ENCODE measurements at places on chromosomes 2 and 18. TPM values are rescaled to one million over a fixed set of nuclear protein-coding genes. Genes with fewer than 3 reads are reported as not detected.
A peak's percentile ranks its signal among the peaks of the same experiment; 100 is the strongest.

Gene MAPK4
- under 0.01 TPM for total RNA-seq

Gene EDAR
- total RNA-seq, result not detected

Gene TNS1
- 44.4 TPM for total RNA-seq

Gene CNDP1
- total RNA-seq, result not detected

Gene GCG
- not detected for total RNA-seq

DNA sequence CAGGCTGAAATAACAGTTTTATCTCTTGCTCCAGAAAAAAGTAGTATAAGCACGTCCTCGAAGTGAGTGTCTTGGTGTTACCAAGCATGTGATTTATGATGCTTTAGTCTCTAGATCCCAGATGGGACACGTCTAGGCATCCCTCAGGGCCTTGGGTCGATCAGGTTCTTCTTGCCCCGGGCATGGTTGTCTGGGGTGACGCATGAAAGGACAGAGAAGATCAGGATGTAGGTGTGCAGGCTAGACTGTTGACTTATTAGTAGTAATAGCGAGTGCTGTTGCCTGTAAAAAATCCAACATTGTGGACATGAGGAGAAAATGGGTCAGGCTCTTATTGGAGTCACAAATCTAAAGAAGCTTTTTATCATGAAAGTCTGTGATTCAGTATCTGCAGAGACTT, 94.0 kb upstream of the NFU1 start:
- no peak overlapping the region for H3K27ac ChIP-seq
- peaks cover 10% of the 10 kb centered on the region for H3K36me3 ChIP-seq
- no peaks in the 10 kb centered on the region for H3K27me3 ChIP-seq
- no peaks in the 10 kb centered on the region for H3K4me1 ChIP-seq
- no peak for DNase-seq

DNA sequence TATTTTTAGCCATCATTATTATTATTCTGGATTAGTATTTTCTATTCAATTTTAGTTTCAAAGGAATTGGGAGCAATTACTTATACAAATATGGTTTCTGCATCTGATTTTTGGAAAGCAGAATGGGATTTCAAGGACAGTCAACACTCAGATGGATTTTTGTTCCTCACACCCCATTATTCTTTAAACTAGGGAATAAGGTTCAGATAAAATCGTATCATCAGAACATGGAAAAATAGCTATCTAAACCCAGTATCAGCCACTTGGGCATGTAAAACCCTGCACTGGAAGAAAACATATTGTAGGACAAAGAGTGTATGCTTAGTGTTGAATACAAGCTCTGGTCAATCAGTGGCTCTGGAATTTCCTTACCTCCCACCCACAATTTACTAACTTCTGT, 452.5 kb downstream of the ZNF516 start:
- H3K4me1 ChIP-seq, result no peaks in the 10 kb centered on the region
- DNase-seq, result no peak
- H3K36me3 ChIP-seq, result no peaks in the 10 kb centered on the region
- H3K27ac ChIP-seq, result no peak overlapping the region

DNA sequence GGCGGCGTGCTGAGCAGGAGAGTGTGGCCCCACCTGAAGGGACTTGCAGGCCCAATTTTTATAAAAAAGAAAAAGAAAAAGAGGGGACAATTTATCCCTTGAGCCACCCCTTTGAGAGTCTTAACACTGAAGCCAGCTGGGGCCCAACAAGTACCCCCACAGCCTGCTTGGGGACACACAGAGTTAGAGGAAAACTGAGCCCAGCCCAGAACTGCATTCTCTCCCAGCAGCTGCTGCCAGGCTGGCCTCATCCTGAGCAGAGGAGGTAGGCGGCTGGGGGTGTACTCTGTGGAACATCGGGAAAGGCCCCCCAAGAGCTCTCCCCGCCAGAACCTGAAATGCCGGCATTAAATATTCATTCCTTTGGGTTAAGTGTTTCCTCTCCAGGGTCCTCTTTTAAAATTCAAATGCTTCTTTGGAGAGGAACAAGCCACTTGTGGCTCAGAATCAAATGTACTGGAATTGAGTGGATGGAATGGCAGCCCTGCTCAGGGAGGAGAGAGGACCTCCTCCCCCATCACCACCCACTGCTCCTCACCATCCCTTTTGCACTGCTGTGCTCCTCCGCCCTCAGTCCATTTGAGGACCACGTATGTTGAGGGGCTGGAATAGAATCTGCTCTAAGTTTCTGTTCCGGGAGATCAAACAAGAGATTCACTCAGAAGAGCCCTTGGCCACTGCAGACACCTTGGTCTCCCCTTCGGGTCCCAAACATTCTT, 45.6 kb downstream of the C1QL2 start:
- no peaks in the 10 kb centered on the region for H3K36me3 ChIP-seq
- no peaks in the 10 kb centered on the region for H3K27me3 ChIP-seq
- H3K27ac ChIP-seq, result no peak overlapping the region
- DNase-seq, result no peak

DNA sequence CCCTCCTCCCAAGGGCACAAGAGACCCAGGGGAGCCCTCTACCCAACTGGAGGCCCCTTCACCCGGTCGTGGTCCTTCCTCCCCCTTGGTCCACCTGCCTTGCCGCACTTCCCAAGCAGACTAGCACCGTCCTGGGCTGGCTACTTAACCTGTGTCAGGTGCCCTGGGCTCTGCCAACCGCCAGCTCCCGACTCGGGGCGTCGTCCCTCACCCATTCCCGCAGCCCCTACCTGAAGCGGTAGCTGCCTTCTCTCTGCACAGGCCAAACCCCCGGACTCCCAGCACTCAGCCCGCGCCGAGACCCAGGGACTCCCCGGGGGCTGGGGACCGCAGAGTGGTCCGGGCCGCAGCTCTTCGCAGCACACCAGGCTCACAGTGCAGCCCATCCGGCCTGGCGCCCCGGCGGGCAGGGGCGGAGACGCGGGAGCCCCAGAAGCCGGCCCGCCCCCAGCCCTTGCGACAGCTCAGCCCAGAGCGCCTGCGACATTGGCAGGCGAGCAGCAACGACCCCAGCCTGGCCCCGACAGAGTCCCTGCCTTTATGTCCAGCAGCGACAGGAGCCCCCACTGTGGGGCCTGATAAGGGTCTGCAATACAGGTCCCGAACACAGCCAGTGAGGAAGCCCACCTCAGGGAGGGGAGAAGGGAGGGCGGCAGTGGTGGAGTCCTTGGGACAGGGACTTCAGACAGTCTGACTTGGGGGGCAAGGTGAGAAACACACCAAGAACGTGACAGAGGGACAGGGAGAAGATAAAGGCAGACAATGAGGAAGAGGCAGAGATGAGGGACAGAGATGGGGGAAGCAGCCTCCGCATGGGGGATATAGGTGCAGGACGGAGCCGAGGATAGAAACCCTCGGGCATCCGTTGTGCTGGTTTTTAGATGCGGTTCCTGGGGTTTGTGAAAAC, 31.0 kb upstream of the TNS1 start:
- no peak for DNase-seq
- no peaks in the 10 kb centered on the region for H3K36me3 ChIP-seq
- H3K27me3 ChIP-seq, result peaks cover 29% of the 10 kb centered on the region
- H3K27ac ChIP-seq, result no peak overlapping the region

GRCh38 chr2:47891369-47892337, 14.6 kb downstream of the FBXO11 start:
- no peaks in the 10 kb centered on the region for H3K27me3 ChIP-seq
- no peaks in the 10 kb centered on the region for H3K36me3 ChIP-seq
- H3K4me3 ChIP-seq, result no peak overlapping the region
- H3K4me1 ChIP-seq, result peaks cover 3% of the 10 kb centered on the region

DNA sequence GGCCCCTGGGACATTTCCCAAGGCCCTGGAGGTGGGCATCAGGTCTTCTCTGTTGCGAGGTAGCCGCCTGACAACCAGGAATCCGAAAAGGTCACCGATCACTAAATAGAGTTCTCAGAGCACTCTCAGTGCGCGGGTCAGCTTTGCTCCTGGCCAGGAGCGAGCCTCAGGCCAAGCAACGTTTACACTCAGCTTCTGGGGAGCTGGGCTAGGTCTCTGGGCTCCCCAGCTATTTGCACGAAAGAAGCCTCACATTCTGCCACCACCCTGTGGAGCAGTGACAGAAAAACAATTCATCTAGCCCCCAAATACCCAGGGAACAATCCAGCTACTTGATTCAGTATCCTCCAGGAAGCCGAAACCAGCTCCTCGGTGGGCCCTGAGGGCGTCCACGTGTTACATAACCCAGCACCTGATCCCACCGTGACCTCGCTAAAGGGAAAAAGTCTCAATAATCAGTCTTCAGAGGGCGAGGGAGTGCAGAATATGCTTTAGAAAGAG, 3.3 kb downstream of the SH3BP4 start:
- no peaks in the 10 kb centered on the region for H3K27me3 ChIP-seq
- H3K4me3 ChIP-seq, result peak overlapping the region; percentile 94
- DNase-seq, result no peak
- H3K36me3 ChIP-seq, result peaks cover 3% of the 10 kb centered on the region
- H3K4me1 ChIP-seq, result peaks cover 23% of the 10 kb centered on the region

DNA sequence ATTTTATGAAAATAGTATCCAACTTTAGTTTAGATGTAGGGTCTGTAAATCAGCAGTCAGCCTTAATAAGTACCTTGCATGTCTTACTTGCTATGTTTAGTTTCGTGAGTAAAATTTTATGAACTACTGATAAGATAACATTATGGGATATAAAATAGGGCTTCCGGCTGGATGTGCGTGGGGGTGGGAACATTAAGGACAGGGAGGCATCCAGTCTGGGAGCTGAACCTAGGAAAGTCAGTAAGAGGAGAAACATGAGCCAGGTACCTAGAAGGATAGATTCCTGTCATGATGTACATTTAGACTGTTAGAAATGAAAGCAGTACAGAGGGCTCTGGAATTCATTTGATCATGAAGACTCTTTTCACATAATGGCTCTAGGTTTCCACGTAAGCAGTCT, 12.7 kb upstream of the KCNJ13 start:
- DNase-seq, result no peak
- no peaks in the 10 kb centered on the region for H3K36me3 ChIP-seq
- H3K27me3 ChIP-seq, result no peaks in the 10 kb centered on the region
- no peak overlapping the region for H3K27ac ChIP-seq
- no peaks in the 10 kb centered on the region for H3K4me1 ChIP-seq

- no peak for DNase-seq
- peak overlapping the region; percentile 76 for H3K27ac ChIP-seq
- peaks cover 28% of the 10 kb centered on the region for H3K4me1 ChIP-seq
Observed at GRCh38 chr2:40102447-40102846, 323.4 kb upstream of the THUMPD2 start.

- DNase-seq, result no peak
- no peak overlapping the region for H3K4me3 ChIP-seq
- H3K36me3 ChIP-seq, result no peaks in the 10 kb centered on the region
Observed at GRCh38 chr2:168090366-168091135, 156.8 kb downstream of the STK39 start.

DNA sequence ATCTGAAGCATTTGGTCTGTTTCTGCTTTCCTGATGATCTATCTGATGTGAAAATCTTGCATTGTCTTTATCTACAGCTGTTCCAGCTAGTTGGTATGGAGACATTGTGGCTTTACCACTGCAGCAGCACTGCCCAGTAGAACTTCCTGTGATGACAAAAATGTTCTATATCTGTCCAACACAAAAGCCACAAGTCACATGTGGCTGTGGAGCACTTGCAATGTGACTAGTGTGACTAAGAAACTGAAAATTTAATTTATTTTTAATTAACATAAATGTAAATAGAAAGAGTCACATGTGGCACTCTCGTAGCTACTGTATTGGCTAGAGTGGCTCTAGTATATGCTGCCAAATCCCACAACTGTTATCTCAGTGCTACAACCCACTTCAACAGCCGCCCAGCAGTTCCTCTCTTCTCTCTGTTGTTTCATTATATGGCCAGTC, 425.7 kb downstream of the SETBP1 start:
- peak; percentile 35 for DNase-seq
- H3K4me1 ChIP-seq, result peaks cover 4% of the 10 kb centered on the region
- no peak overlapping the region for H3K4me3 ChIP-seq
- no peaks in the 10 kb centered on the region for H3K36me3 ChIP-seq

- H3K27me3 ChIP-seq, result no peaks in the 10 kb centered on the region
- no peak for DNase-seq
- no peak overlapping the region for H3K4me3 ChIP-seq
- no peaks in the 10 kb centered on the region for H3K4me1 ChIP-seq
Observed at GRCh38 chr2:6773694-6774044, 92.0 kb downstream of the CMPK2 start.

- H3K27ac ChIP-seq, result peak overlapping the region; percentile 11
- peak; percentile 36 for DNase-seq
- H3K4me3 ChIP-seq, result no peak overlapping the region
- peaks cover 3% of the 10 kb centered on the region for H3K4me1 ChIP-seq
- H3K36me3 ChIP-seq, result no peaks in the 10 kb centered on the region
Observed at GRCh38 chr2:231482806-231483391, 18.6 kb upstream of the NCL start.

- no peak for DNase-seq
- H3K4me1 ChIP-seq, result no peaks in the 10 kb centered on the region
- no peaks in the 10 kb centered on the region for H3K27me3 ChIP-seq
- H3K36me3 ChIP-seq, result no peaks in the 10 kb centered on the region
- H3K4me3 ChIP-seq, result no peak overlapping the region
- no peak overlapping the region for H3K27ac ChIP-seq
Observed at GRCh38 chr18:33745151-33745795, 167.3 kb downstream of the ASXL3 start.

DNA sequence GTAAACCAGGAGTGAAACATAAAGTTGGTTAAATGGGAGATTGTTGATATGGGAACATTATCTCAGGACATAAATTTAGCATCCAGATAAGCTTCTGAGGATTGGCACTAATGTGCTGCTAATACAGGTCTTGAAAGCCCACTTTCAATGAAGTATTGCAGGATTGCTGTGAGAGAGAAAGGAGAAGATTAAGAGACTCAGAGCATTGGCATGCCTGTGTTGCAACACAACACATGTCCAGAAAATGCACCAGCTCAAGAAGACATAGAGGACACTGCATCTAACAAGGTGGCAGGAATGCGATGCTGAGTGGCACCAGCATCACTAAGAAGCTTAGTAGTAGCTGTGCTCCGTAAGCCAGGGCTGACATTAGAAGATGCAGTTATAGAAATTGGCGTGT, 728.9 kb downstream of the SUCLG1 start:
- no peak for DNase-seq
- no peak overlapping the region for H3K4me3 ChIP-seq
- H3K36me3 ChIP-seq, result no peaks in the 10 kb centered on the region
- no peak overlapping the region for H3K27ac ChIP-seq

DNA sequence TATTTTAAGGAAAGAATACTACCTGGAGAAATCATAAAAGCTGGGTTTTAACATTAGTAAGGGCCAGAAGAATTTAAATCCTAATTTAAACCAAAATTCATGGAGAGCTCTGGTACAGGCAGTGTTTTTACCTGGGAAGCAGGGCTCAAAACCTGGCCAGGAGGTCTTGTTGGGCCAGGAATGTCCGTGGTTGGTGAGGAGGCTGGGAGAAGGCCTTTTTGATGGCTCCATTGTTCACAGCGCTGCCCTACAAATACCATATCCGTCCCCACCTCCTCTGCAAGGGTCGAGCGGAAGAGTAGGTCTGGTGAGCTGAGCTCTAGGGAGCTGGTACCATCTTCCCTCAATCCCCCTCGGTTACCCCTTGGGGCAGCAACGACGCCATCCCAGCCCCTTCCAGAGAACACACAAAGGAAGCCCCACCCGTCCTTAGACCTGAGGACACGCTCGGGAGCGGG, 10.9 kb upstream of the HOXD1 start:
- H3K4me1 ChIP-seq, result no peaks in the 10 kb centered on the region
- no peak for DNase-seq
- no peak overlapping the region for H3K4me3 ChIP-seq
- no peaks in the 10 kb centered on the region for H3K36me3 ChIP-seq

- H3K36me3 ChIP-seq, result no peaks in the 10 kb centered on the region
- H3K4me1 ChIP-seq, result no peaks in the 10 kb centered on the region
- H3K27ac ChIP-seq, result no peak overlapping the region
Observed at GRCh38 chr2:212721026-212721451, 182.4 kb upstream of the ERBB4 start.

Measured in fibroblast of lung (primary cell).